ENCODE measurements at places on chromosomes 11 and 22.

- no peak for DNase-seq
Measured at GRCh38 chr11:64970731-64971151, 1.2 kb downstream of the MAJIN start.

DNA sequence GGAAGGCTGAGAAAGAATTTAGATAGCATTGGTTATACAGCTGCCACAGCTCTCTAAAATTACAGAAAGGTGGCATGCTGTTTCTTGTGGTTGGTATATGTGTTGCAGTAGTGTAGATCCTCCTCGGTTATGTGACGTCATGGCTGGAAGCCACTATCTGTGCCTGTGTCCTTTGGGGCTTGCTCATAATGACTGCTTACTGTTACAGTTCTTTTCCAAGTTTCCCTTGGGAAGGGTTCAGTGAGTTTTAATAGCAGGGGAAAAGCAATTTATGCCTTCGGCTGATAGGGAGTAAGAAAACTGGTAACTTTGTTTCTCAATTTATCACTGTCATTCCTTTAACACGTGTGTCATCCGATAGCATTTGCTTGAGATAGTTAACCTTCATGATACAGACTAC is 47.2 kb downstream of the POLD3 start:
- no peak for DNase-seq

GRCh38 chr11:11010624-11011127 is 152.8 kb upstream of the ZBED5 start:
- no peak for DNase-seq

DNA sequence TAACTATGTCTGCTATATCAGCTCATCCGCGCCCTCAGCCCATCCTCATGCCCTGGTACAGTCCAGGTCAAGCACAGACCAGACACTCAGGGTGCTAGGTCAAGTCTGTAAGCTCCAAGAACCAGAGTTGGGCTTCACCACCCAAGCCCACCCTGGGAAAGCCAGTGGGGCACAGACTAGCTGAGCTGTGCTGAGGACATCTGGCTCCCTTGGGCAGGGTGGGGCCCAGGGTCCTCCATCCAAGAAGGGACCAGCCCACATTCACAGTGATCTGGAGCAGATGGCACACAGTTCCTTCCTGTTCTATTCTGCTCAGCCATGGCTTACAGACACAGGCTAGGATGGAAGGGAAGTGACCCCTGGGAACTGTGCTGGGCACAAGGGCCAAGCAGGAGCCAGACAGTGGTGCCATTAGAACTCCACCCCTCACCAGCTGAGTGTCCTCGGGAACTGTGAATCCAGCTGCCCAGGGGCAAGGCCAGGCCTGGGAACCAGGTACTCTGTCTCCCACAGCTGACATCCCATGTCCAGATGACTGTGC is 9.1 kb downstream of the P2RY6 start:
- peak; percentile 48 for DNase-seq

- no peak for DNase-seq
Measured at GRCh38 chr11:106681435-106681834, 336.8 kb downstream of the GUCY1A2 start.

GRCh38 chr22:19643448-19644313 is 70.6 kb upstream of the SEPTIN5 start:
- no peak for DNase-seq

GRCh38 chr22:47291565-47292495 is 529.4 kb downstream of the TBC1D22A start:
- DNase-seq = no peak

- no peak for DNase-seq
Measured at GRCh38 chr22:24583221-24584165, 9.4 kb downstream of the LRRC75B start.
